ENCODE measurements at places on chromosomes 16 and 17.

- no peak for DNase-seq
These were observed 4.3 kb upstream of the CCL22 start for GRCh38 chr16:57354311-57354710.

GRCh38 chr16:23213831-23214230 lies 31.3 kb downstream of the SCNN1G start:
- no peak for DNase-seq

DNA sequence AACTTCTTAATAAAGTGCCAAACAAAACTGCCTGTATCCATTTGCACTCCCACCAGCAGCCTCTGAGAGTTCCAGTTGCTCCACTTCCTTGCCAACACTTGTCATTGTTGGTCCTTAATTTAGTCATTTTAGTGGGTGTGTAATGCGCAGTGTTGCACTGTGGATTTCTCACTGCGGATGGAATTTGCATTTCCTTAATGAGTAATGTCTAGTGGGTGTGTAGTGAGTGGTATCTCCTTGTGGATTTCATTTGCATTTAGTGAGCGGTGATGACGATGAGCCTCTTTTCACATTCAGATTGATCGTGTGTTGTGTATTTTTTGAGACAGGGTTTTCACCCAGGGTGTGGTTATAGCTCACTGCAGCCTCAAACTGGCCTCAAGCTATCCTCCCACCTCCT lies 4.1 kb upstream of the MSLN start:
- DNase-seq: no peak

GRCh38 chr17:40491486-40491885 lies 9.9 kb downstream of the TNS4 start:
- no peak for DNase-seq

- no peak for DNase-seq
These were observed 37.1 kb upstream of the FOXJ1 start for GRCh38 chr17:76178124-76178523.

- peak; percentile 89 for DNase-seq
These were observed 288.7 kb downstream of the SEC14L1 start for GRCh38 chr17:77429369-77429968.

DNA sequence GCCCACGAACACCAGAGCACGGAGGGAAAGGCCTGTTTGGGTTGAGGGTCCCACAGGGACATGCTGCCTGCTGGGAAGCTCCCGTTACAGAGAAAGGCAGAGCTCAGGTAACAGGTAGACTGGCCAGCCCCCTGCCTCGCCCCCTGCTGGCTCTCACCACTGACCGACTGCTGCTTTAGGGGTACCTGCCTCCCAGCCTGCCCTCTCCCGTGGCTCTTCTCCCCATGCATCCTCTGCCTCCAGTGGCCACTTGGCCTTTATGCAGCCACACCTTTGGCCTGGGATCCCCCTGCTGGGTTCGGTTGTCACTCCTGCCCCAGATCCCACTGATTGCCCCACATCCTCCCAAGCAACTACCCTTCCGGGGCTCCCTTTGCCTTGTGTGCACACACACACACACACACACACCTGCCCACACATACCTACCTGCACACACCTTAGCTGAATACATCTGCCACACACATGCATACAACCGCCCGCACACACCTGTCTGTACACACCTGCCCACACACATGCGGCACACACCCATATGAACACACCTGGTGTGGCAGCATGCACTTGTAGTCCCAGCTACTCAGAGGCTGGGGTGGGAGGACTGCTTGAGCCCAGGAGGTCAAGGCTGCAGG lies 7.1 kb downstream of the MCRIP1 start:
- DNase-seq: no peak

- DNase-seq: no peak
These were observed 121.9 kb downstream of the FOXL1 start for GRCh38 chr16:86700046-86700945.

GRCh38 chr16:17026600-17027242 lies 444.0 kb downstream of the XYLT1 start:
- no peak for DNase-seq

DNA sequence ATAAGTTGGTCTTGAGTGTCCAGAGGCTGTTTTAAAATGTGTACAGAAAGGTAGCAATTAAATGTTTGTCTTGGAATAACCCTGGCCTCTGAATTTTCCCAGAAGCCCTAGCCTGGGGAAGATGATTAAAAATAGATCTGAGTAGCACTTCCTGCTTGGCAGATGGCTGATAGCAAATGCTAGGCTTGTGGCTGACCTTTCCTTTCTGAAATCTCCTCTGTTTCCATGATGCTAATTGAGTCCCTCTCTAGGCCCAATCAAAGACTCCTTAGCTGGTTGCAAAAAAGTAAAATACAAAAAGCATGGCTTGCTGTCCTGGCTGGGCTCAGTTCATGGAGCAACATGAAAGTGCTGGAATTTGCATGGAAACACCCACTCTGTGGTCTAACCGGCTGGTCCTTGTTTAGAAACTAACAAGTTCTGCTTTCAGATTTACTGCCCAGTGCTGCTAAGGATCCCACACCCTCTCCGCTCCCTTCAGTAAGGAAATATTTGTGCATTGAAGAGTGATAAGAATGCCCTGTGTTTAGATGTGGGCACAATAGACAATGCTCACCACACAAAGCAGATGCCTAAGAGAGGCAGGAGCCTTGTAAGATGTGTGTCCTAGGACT lies 40.8 kb downstream of the YPEL2 start:
- peak; percentile 91 for DNase-seq

GRCh38 chr17:80031691-80032430 lies 3.8 kb downstream of the TBC1D16 start:
- no peak for DNase-seq

DNA sequence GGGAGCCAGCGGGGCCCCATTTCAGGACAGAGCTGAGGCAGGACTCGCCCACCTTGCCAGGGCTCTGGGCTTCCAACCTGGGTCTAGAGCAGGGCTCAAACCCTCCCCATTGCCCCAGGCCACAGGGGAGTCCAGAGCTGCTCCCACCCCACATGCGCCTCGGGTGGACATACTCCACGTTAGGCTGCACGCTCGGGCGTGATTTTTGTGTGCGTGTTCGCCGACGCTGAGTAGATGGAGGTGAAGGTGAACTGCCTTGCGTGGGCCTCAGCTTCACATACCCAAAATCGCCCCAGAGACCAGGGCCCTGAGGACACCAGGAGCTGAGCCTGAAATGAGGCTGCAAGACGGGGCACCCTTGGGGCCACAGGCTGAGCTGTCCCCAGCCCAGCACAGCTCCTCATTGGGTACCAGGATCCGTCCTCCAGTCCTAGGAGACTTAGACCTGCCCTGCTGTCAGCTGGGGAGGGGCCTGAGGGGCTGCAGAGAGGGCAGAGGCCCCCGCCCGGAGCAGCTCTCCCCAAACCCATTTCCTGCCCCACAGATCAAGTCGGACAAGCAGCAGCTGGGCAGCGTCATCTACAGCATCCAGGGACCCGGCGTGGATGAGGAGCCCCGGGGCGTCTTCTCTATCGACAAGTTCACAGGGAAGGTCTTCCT lies 8.2 kb downstream of the CDH15 start:
- no peak for DNase-seq

DNA sequence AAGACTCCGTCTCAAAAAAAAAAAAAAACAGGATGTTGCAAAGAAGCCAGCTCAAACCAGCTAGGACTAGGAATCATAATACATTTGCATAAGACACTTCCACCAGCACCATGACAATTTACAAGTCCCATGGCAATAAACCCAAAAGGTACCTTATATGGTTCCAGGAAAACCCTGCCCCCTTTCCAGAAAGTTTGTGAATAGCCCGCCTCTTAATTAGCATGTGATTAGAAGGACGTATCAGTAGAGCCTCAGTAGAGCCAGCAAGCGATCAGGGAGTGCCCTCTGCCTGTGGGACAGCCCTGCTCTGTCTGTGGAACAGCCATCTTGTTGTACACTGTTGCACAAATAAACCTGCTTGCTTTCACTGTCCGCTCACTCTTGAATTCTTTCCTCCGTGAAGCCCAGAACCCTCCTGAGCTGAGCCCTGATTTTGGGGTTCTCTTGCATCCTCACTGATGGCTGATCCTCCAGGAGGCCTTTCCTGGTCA lies 14.0 kb downstream of the NUPR1 start:
- peak; percentile 70 for DNase-seq

GRCh38 chr16:87382023-87382785 lies 1.4 kb downstream of the FBXO31 start:
- no peak for DNase-seq

DNA sequence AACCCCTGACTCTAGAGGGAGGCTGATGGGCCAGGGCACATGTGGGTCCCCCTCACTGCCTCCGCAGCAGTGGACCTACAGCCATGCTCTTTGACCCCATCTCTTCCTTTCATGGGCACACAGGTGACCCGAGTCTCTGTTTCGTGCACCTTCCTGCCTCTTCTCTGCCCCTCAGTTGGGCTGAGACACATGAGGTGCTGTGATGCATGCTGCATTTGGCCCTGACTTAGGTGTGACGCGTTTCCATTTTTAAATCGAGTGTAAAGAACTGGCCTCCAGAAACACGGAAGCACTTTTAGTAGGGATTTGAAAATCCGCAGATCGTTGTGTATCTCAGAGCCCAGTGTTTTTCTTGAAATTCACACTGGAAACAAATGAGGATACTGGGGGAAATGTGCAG lies 24.6 kb downstream of the C16orf90 start:
- no peak for DNase-seq

DNA sequence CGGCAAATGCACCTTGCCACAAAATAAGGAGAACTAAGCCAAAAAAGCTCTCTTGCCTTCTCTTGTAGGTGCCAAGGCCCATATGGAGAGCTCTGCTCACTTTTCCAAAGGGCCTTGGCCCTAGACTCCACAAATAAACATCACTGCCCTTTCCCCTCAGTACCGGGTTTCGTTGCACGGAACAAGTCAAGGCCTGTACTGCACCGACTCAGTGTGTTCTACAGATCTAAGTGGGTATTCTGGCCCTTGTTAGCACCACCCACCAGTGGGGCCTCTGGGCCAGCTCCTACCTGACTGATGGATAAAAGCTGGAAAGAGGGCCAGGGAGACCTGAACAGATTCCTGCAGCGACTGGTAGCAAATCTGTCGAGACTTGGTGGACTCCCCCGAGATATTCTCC lies 43.7 kb upstream of the GSG1L start:
- DNase-seq: no peak

GRCh38 chr17:74862108-74862901 lies 2.6 kb upstream of the GRIN2C start:
- DNase-seq: no peak

DNA sequence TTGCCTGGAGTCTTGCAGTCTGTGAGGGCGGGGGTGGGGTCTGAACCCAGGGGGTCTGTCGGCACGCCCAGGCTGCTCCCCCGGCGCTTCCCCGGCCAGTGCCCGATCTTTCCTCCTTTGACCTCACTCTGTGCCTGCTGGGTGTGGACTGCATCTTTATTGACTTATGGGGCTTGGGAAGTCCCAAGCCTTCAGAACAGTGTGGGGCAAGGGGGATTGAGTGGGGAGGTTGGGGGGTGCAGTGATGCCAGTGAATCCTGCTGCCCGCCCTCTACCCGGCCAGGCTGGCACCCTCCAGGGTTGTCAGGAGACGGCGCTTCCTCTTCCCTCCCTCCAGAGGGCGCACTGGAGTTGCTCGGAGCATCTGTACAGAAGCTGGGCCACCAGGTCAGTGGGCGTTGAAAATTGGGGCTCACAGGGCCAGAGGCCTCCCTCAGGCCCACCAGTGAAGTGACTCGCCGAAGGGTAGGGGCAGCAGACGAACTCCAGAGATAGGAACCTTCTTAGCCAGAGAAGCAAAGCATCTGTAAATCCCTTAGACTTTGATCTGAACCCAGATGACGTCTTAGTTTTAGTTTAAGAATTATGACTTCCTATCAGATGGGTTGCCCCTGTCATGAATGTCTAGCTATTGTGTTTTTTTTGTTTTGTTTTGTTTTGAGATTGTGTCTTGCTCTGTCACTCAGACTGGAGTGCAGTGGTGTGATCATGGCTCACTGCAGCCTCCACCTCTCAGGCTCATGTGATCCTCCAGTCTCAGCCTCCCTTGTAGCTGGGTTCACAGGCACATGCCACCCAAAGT lies 184.8 kb upstream of the CIBAR2 start:
- DNase-seq: peak; percentile 22

- DNase-seq: no peak
These were observed 1.6 kb downstream of the NHERF1 start for GRCh38 chr17:74750039-74750326.

DNA sequence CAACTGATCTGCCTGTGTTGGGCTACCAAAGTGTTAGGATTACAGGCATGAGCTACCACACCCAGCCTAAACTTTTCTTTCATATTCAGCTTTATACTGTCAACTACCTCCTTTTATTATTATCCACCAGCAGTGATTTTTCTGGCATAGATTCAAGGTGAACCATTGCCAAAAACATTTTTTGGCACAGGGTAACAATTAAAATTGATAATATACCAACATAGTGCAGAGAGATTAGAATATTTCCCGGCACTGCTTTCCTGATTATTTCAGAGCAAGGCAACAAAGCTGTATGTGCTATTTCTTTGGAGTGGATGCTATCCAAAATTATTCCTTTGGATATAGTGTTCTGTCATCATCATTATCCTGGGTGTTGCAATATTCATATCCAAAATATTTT lies 781.6 kb upstream of the SOX9 start:
- no peak for DNase-seq

GRCh38 chr17:81582341-81582740 lies 30.2 kb upstream of the FAAP100 start:
- DNase-seq: no peak

DNA sequence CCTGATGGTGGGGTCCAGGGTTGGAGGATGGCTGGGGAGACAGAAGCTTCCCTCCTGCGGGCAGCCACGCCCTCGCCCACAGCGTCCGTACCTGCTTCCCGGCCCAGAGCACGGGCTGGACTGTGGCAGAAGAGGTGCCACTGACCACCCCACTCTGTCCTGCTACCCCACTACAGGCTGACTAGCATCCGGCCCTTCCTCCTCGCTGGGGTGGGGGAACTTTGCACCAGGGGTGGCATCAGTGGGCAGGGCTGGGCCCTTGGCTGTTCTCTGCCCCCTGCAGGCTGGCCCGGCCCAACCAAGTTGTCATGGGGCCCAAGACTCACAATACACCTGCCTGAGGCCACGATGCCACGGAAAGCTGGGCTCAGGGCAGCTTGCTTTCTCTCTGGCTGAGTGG lies 73.0 kb downstream of the KLHDC4 start:
- no peak for DNase-seq

DNA sequence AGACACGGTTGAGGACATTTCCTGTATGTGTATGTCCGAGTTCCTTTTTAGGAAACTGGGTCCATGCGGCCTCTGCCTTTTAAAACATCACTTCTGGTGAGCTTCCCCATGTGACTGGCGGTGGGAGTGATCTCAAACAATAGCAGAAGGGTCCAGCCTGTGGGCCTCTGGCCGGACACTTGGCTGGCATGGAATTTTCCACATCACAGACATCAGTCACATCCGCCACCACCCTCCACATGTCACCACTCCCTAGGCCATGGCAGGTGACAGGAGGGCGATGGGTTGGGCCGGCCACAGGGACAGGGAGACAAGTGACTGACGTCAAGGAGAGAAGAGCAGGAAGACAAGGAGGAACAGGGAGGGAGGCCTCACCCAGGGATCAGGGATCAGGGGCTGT lies 83.7 kb downstream of the DNAH17 start:
- DNase-seq: no peak

DNA sequence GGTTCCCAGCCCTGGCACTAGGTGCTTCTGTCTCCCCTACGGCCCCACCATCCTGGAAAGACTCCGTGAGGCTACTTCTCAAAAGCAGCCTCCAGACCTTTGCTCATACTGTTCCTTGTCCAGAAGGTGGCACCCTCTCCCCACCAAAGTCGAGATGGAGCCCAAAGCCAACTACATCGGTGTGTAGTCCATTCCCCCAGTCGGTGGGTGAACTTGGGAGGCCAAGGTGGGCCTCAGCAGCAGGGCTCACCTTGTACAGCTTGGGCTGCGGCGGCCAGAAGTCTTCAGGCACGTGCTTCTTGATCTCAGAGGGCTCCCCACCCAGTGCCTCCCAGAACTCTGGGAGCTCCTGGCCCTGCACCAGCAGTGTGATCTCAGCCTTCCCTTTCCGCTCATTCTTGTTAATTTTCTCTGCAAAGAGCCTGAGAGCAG lies 10.2 kb downstream of the FLII start:
- DNase-seq: peak; percentile 55
